CD8-positive, alpha-beta memory T cell (primary cell): ENCODE measurements at places on chromosomes 11 and 22.

GRCh38 chr22:42742940-42743339 lies 22.3 kb upstream of the A4GALT start:
- DNase-seq, result no peak

GRCh38 chr11:112520354-112520753 lies 259.7 kb upstream of the PLET1 start:
- DNase-seq, result no peak

DNA sequence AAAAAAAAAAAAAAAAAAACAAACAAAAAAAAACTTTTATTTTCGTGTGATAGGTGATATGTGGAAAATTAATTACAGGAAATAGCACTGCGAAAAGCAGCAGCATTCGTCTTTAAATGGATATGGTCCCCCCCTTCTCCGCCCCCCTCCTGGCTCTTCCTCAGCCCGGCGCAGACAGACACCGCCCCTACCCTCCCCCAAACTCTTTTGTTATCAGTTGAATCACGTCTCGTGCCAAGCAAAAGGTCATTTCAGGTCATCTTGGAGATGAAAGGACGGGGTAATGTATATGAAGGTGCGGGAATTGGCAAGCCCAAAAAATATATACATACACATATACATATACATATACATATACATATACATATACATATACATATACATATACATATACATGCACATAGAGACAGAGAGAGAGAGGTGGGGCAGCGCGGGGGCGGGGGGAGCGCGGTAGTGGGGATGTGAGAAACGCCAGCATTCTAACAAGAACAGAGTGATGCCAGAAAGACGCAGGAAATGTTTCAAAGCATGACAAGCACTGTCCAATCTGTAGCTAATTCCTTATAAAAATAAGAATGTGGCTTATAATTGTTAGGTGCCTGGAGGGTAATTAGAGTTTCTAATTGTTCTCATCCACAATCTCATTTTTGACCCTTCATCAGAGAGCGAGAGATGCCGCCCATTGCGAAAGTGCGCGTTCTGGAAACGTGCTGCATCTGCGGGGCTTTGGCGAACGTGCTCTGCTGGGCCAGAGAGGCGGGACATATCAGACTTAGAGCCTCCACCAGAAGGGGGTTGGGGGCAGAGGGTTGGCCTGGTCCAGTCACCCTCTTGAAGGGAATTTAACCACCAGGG lies 214.5 kb upstream of the UBASH3B start:
- no peak for DNase-seq

- no peak for DNase-seq
Measured at GRCh38 chr11:77308838-77309237, 7.4 kb upstream of the GDPD4 start.

DNA sequence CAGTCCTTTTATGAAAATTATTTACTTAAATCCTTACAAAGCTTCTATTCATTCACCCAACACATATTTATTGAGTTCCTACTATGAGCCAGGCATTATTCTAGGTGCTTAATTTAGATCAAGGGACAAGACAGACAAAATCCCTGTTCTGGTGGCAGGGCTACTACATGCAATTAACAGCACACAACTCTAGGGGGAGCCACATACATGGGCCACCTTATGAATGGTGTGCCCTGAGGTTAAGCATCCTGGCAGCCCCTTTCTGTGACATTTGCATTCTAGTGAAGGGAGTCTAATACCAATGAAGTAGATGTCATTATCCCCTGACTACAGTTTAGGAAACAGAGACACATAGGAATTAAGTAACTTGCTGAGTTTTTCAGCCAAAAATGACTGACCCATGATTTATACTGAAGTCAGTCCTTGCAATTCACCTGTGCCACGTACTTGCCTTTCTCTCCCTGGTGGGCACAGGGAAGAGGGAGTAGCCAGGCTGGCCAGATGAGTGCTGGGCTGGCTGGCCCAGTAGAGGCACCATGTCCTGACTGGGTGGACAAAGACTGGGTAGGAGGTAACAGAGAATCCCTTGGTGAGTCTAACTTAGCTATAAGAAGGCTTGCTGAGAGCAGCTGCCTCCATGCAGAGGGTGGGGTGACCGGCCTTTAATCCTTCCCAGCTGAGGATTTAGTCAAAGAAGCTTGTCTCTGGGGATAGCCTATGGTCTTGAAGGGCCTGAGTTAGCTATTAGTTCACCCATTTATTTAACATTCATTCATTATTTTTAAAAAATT lies 52.0 kb upstream of the ELF5 start:
- no peak for DNase-seq

- no peak for DNase-seq
Measured at GRCh38 chr22:40403651-40404050, 33.3 kb downstream of the SGSM3 start.

GRCh38 chr22:19128009-19128401 lies 3.1 kb upstream of the TSSK2 start:
- no peak for DNase-seq
